PC-9 (cell line): ENCODE measurements at places on chromosomes 12 and 14. TPM values are rescaled to one million over a fixed set of nuclear protein-coding genes. Genes with fewer than 3 reads are reported as not detected.
A peak's percentile ranks its signal among the peaks of the same experiment; 100 is the strongest.

DNA sequence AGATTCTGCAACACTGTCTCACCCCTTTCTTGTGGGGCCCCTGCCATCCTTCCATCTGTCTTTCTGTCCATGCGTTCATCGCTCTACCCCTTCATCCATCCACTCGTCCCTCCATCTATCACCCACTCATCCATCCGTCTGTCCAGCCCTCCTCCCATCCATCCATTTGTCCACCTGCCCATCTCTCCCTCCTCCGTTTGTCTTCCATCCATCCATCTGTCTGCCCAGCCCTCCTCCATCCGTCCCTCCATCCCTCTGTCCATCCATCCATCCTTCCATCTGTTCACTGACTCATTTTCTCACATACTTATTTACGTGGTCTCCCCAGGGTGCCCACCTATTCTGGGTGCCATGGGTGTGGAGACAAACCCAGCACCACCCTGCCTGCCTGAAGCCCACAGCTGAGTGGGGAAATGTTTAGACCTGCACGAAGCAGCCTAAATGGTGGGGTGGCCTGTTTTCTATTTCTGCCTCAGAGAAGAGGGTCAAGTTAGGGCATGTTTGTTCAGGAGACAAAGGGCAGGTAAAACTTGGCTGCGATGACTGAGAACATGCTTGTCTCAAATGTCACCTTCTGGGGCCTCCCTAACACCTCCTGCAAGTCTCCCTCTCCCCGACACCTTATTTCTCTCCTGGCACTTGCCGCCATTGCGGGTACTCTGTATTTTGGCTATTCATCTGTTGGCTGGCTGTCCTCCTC lies 2.8 kb upstream of the SLC25A47 start:
- DNase-seq = no peak

DNA sequence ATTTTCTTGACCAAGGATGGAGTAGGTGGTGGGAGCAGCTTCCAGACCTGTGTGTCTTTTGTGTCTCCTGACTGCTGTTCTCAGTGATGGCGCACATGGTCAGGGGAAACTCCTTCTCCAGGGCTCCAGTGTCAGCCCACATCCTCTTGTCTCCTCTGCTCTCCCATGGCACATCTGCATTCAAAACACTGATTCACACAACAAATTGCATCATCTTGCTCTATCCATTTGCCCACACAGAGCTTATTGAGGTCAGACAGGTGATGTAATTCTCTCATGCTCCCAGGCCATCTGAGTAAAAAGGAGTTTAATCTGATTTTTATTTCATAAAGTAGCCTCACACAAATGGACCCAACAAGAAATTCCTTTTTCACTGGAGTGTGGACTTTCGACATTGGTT lies 21.8 kb upstream of the TMEM132C start:
- no peak for DNase-seq

DNA sequence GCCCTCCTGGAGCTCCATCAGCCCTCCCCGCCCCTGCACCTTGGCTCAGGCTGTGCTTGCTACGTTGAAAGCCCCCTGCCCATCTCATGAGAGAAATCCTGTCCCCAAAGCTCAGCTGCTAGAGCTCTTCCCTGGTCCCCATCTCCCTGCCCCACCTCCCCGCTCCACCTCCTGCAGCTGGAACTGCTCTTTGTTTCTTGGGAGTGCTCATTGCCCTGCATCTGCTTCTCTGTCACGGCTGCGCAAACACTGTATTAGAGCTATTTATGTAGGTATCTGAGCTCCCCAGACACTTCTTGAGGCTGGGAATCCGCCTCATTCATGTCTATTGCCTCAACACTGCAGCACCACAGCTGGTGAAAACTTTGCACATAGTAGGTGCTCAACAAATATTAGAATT lies 32.8 kb upstream of the PRIMA1 start:
- no peak for DNase-seq

DNA sequence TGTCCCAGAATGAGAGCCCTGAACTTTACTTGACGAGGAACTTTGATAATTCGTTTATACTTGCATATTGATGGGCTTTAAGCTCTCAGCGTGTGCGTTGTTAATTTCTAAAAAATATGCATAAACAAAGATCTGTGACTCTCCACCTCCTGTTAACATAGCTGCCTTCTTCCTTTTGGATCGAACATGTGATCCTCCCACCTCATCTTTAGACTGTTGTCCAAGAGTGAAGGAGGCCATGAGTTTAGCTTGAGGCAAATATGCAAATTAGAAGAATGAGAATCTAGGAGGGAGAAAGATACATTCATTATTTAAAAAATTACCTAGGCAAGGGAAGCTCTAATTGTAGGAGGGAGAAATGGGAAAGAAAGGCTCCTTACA lies 617 bp downstream of the TTC8 start:
- DNase-seq = no peak

GRCh38 chr12:67388331-67389138 lies 119.4 kb downstream of the CAND1 start:
- no peak for DNase-seq

DNA sequence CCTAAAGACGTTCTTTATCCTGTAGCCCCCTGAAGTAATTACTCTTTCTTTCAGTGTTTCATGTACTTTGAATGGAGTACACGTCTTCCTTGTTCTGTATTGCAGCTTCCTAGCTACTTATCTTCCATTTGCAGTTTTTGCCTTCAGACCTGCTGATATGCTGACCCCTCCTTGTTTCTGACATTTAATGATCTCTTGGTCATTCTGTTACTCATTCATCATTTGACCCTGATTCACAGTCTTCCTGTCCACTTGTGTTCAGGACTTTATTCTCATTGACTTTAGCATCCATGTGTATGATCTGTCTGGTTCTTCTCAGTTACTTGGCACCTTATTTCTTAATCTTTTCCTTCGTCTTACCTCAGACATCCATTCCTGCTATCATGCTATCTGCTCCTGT lies 22.2 kb downstream of the CPSF2 start:
- no peak for DNase-seq

DNA sequence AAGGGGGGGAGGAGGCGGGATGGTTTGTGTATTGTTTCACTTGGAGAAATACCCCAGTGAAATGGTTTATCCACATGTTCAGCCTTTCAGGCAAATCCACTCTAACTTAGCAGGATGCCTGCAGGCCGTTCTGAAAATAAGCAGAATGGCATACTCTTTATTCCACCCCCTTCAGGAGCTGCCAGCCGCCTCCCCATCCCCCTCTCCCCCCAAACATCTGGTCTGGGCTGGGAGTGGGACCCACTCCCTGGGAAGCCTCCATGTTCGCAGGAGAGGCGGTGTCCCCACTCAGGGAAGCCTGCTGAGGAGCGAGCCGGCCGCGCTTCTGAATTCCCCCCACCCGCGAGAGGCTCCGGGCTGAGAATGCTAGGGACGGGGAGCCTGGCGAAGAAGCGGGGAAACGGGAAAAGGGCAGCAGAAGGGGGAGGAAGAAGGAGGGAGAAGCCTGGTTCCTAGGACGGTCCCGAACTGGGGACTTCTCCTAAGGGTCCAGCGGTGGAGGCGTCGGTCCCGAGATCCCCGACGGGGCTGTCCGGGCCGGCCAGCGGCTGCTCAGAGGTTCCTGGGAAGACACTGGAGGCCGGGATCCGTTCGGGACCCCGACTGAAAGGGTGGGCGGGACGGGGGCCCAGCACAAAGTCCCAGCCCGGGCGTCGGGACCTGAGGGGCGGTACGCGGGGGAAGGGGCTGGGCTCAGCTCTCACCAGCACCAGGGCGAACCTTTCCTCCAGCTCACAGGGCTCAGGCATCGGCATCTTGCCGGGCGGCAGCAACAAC lies 666 bp downstream of the FMNL3 start:
- DNase-seq = peak; percentile 2

GRCh38 chr14:58752771-58753201 lies 115.0 kb downstream of the DACT1 start:
- DNase-seq = no peak

GRCh38 chr12:89345830-89346740 lies 6.2 kb downstream of the DUSP6 start:
- peak; percentile 67 for DNase-seq

GRCh38 chr12:19171731-19172130 lies 42.2 kb downstream of the PLEKHA5 start:
- no peak for DNase-seq

DNA sequence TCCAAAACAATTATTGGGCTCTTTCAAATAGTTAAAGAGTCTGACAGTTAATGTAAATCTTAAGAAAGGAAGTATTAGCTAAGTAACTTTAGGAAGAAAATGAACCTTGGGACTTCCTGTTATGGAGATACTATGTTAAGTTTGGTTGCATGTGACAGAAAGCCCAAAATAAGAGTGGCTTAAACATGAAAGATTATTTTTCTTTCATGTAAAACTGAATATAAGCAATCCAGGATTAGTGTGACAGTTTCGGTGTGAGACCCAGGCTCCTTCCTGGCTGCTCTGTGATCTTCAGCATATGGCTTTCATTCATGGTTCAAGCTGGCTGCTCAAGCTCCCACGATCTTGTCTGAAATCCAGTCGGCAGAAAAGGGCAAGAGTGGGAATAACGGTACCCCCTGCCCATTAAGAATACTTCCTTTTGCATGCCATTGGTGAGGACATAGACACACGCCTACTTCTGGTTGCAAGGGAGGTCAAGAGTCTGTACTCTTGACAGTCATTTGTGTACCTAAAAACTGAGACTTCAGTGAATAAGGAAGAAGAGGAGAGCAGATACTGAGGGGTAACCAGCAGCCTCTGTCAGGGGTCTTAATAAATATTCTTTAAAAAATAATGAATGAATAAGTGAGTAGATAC lies 2.2 kb upstream of the RPAP3 start:
- no peak for DNase-seq

GRCh38 chr12:104712968-104713367 lies 245.1 kb downstream of the SLC41A2 start:
- no peak for DNase-seq

Gene CCDC177
- total RNA-seq = not detected in 2 replicates

Gene PZP
- not detected in 2 replicates for total RNA-seq

Gene LGALS3
- 122 and 142 TPM in 2 replicates for total RNA-seq

Gene PROX2
- not detected in 2 replicates for total RNA-seq

Gene SLC38A1
- 77.7 and 131 TPM in 2 replicates for total RNA-seq

Gene FKBP4
- total RNA-seq = 189 and 226 TPM in 2 replicates
